Stimulated activated CD8-positive, alpha-beta memory T cell treated with anti-CD3 and anti-CD28 coated beads, Interleukin-4, amount 100 ng/mL, for 1 hour (primary cell): ENCODE measurements at places on chromosomes 4 and X.

GRCh38 chr4:143019351-143019750 lies 165.4 kb upstream of the USP38 start:
- DNase-seq: no peak

GRCh38 chr4:38490753-38491446 lies 173.1 kb upstream of the KLF3 start:
- no peak for DNase-seq

GRCh38 chr4:1152290-1152689 lies 20.1 kb downstream of the SPON2 start:
- DNase-seq: no peak

- no peak for DNase-seq
Observed at GRCh38 chrX:24396931-24397279, 36.5 kb downstream of the SUPT20HL1 start.

- no peak for DNase-seq
Observed at GRCh38 chrX:154038656-154039055, 19.0 kb upstream of the IRAK1 start.

DNA sequence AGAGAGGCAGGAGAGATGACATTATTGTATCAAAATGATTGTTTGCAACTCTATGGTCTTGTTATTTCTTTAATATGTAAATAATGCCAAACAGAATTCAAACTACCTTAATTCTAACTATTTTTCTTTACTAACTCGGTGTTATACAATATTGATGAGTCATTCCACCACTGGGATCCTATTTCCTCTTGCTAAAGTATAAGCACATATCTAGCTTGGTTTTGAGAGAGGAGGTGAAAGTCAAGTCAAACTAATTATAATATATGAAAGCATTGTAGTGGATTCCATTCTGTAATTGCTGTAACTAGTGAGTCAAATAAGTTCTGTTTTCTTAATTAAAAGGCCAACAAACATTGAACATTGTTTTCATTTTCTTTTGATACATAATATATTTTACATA lies 837.6 kb downstream of the PDHA2 start:
- DNase-seq: no peak

GRCh38 chr4:38344929-38345328 lies 319.1 kb upstream of the KLF3 start:
- DNase-seq: no peak

GRCh38 chr4:159564615-159565014 lies 461.7 kb downstream of the RAPGEF2 start:
- DNase-seq: no peak

DNA sequence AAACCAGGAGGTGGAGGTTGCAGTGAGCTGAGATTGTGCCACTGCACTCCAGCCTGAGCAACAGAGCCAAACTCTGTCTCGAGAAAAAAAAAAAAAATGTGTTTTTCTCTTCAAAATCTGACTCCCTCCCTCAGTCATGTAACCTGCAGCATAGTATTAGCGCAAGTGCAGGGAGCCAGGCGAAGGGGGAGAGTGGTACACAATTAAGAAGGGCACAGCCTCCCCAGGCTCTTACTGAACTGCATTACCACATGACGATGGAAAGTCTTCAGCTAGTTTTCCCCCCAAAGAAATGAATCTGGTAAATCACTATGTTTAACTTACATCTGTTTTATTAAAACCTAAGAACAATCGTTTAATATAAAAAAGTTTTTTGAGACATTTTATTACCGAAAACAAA lies 32.4 kb downstream of the PALLD start:
- DNase-seq: no peak

DNA sequence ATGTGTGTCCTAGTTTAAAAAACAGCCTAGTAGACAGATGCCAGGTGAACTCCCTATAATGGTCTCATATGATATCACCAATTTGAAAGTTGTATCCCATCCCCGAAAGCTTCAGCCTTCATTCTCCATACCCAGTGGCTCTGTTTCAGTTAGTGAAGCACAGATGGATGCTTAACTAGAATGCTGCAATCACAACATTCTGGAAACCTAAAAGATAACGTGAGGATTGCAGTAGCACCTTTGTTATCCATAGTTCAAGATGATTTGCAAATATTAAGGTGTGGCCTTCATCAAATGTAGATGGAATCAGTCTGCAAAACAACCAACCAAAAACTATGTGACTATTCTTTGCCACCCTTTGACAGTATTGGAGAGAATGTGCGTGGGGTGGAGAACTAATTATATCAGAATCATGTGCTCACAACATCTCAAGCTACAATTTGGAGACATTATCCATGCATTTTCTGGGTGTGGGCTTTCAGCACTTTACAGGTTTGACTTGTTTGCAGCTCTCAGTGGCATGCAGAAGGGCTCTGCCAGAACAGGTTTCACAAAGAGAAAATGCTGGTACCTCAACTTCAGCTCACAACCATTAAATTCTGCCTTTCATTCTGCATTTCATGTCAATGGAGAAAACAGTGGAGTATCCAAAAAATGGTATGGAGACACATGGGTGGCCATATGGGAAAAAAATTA lies 18.3 kb upstream of the PPID start:
- no peak for DNase-seq

DNA sequence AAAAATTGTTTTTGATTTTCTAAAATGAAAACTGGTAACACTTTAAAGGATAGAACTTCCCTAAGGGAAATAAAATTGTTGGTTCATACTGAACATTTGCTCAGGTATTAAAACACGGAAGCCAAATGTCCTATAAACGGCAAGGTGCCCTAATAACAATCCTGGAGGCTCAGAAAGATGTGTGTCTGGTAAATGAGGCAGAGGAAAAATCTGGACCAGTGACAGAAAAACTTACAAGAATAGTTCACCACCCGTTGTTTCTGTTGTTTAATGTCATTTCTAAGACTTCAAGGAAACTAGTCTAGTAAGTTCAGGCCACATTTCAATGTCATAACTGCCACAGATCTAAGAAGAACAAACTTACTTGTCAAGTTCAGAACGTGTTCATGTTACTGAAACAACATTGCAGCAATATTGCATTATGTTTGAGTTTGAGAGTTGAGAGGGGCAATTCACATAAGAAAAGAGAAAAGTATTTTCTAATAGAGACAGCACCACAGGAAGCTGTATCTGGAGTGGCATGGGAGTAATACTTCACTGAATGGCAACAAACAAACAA lies 476.6 kb downstream of the GRXCR1 start:
- no peak for DNase-seq
